ENCODE measurements at places on chromosomes 3 and 15. TPM values are rescaled to one million over a fixed set of nuclear protein-coding genes. Genes with fewer than 3 reads are reported as not detected.

GOLGA6B gene
- not detected for total RNA-seq

ZNF662 gene
- 0.21 TPM for total RNA-seq

CHRNA7 gene
- total RNA-seq, result 7.7 TPM

LDHAL6B gene
- total RNA-seq, result not detected

PRR23E gene
- not detected for total RNA-seq

CYP1A1 gene
- 0.45 TPM for total RNA-seq

KLHL6 gene
- 0.04 TPM for total RNA-seq

BNC1 gene
- 4.7 TPM for total RNA-seq

FAM174B gene
- 16.3 TPM for total RNA-seq

KNG1 gene
- not detected for total RNA-seq

KBTBD13 gene
- total RNA-seq, result 3.3 TPM

SEC62 gene
- total RNA-seq, result 26.7 TPM

SLC24A1 gene
- total RNA-seq, result 2.5 TPM

MYNN gene
- total RNA-seq, result 7.9 TPM

STX19 gene
- total RNA-seq, result not detected

FGF7 gene
- 3.8 TPM for total RNA-seq

NRROS gene
- 1.6 TPM for total RNA-seq

CAMK2N2 gene
- total RNA-seq, result not detected

CX3CR1 gene
- 0.56 TPM for total RNA-seq

CD80 gene
- 0.39 TPM for total RNA-seq

LINGO1 gene
- 31.8 TPM for total RNA-seq

TM4SF1 gene
- total RNA-seq, result 0.80 TPM

TM4SF18 gene
- total RNA-seq, result 0.33 TPM

ASB14 gene
- total RNA-seq, result not detected

SHC4 gene
- 1.5 TPM for total RNA-seq
